CD4-positive, CD25-positive, alpha-beta regulatory T cell (primary cell): ENCODE measurements at places on chromosomes 5 and 9.

DNA sequence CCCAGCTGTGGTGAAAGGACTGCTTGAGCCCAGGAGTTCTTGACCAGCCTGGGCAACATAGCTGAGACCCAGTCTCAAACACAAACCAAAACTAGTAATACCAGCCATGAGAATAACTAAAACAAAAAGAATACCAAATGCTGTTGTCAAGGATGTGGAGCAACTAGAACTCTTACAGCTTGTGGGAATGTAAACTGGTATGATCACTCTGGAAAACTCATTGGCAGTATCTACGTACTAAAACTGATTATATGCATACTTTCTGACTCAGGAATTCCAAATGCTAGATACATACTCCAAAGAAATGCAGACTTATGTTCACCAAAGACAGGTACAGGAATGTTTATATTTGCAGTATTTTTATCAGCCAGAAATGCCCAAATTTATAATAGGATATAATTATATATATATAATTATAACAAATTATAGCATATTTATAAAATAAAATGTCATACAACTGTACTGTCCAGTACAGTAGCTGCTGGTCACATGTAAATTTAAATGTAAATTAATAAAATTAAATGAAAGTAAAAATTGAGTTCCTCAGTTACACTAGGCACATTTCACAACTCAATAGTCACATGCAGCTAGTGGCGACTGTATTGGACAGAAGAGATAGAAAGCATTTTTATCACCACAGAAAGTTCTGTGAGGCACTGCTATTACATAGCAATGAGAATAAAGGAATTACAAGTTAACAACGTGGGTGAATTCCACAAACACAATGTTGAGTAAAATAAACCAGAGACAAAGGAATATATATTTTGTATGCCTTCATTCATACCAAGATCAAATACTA is 118.5 kb downstream of the GNAQ start:
- DNase-seq = no peak

- no peak for DNase-seq
Measured at GRCh38 chr5:173916233-173916632, 28.1 kb downstream of the CPEB4 start.

DNA sequence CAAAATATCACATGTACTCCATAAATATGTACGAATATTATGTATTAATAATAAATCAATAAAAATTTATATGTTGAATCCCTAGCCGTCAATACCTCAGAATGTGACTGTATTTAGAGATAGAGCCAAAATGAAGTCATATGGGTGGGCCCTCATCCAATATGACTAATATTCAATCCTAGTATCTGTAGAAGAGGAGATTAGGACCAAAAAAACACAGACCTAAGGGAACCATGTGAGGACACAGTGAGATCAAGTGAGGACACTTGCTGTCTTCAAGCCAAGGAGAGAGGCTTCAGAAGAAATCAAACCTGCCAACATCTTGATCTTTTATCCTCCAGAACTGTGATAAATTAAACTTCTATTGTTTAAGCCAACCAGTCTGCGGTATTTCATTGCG is 3.7 kb upstream of the AMACR start:
- no peak for DNase-seq

- DNase-seq = peak; percentile 35
Measured at GRCh38 chr9:113454914-113455761, 8.4 kb upstream of the RGS3 start.

DNA sequence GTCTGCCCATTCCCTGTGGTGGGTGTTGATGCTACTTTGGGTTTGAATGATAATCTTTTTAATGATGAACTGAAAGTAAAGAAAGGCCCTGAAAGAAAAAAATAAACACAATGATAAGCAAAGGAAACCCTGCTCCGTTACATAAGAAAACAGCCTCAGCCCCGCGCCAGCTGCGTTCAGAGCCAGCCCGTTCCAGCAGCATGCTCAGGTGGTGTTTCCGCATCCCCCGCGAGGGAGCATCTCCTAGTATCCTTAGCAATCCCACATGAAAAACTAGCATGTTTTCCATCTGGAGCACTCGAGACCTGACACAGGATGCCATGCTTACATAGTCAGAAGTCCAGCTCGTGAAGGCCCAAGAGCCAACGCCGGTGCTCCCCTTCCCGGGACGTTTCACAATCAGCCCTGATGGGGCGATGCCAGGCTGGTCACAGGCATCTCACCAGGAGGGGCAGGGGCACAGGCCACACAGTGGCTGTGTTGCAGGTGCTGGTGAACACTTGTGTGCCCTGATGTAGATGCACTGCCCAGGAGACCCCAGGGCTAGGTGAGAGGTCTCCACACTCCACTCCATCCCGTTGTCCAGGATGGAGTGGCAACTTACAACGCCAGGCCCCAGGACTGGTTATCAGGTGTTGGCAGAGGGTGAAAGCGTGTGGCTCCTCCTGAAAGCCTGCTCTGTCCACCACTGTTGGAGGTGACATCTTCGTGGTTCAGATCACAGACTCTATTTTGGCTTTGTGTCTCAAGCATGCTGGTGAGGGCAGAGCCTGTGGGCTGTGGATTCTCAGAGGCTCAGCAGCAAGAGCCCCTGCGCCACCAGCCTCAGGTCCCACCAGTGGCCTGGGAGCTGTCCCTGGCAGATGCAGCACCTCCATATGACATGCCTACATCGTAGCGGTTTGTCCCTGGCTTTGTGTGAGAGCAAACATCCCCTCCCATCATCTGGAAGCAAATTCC is 246.8 kb upstream of the IRX1 start:
- no peak for DNase-seq

DNA sequence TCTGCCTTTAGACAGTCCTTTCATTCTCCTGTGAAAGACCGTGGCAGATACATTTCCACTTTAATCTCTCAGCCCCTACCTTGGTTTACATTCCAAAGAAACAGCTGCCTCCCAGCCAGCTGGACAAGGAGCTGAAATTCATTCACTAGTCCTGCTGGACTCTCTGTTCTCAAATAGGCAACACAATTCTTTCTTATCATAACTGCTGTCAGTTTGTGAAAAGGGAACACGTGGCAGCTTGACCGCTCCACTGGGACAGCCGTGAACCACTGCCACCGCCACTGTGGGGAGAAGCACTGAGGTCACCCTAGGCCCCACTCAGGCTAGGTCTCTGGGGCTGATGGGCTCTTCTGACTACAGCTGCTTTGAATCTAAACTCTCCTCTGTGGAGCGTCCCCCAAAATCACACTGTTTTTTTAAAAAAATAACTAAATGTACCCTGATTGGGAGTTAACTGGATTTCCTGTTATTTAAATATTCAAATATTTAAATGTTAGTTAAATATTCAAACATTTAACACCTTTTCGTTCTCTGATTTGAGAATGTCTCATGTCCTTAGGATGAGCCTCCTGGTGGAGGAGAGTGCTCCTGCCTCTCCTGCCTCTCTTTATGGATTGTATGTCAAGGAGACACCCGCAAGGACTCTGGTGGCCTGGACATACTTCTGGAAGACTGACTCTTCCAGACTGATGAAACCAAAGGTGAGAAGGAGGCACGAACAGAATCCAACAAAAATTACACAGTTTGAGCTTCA is 120.1 kb downstream of the BOD1 start:
- no peak for DNase-seq

- no peak for DNase-seq
Measured at GRCh38 chr5:61926911-61927310, 379.1 kb upstream of the KIF2A start.

DNA sequence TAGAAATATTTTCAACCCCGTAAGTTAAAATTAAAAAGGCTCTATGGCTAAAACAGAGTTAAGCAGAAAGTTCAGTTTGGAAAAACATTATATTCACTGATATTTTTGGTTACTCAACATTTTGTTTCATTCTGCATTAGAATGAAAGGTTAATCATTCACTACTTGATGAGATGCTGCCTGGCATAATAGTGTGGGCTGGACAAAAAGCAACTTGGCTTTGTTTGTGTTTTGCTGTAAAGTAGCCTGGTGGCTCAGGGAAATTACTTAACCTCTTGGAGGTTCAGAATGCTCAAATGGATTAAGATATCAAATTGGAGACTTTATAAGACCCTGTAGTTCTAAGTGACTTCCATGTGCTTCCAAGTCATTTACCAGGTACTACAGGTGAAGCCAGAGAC is 367.4 kb upstream of the TRPC7 start:
- no peak for DNase-seq

- DNase-seq = no peak
Measured at GRCh38 chr5:50849554-50849953, 183.1 kb downstream of the PARP8 start.

- no peak for DNase-seq
Measured at GRCh38 chr5:178529080-178529479, 61.1 kb downstream of the COL23A1 start.

DNA sequence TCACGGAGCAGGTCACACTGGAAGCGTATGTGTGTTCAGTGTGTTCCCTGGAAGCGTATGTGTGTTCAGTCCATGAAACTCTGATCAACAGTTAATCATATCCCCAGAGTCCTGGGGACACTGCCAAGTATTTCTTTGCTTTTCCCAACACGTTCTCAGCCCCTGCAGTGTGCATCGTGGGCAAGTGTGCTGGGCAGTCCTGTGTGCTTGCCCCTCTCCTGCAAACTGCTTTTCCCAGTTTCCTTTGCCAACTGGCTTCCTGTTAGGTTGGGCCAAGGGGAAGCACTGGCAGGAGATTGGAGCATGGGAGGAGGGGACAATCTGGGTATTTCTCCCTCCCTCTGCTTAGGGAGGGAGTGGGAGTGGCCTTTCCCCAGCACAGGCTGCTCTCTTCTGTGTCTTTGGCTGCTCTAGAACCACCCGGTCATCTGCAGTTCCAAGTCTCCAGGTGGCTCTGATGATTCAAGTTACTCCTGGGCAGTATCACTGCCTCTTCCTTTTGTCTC is 36.8 kb upstream of the NEK6 start:
- no peak for DNase-seq

DNA sequence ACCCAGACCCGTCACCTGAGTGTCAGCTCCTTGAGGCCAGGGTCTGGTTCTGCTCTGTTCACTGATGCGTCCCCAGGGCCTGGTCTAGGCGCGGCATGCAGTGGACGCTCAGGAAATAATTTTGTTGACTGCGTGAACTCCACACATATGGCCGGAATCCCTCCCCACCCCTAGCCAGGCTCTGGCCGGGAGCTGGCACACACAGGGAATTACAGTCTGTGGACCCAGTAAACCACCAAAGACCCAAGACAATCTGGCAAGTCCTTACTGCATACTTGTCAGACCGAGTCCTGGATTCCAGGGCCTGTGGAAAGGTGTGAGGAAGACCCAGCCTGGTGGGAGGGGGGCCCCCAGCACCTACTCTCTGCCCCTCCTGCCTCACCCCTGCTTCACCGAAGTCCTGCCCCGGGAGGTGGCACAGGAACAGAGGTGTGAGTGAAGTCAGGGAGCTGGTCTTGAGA is 113.0 kb upstream of the IER5L start:
- no peak for DNase-seq

- no peak for DNase-seq
Measured at GRCh38 chr5:419970-420369, 23.0 kb upstream of the EXOC3 start.

DNA sequence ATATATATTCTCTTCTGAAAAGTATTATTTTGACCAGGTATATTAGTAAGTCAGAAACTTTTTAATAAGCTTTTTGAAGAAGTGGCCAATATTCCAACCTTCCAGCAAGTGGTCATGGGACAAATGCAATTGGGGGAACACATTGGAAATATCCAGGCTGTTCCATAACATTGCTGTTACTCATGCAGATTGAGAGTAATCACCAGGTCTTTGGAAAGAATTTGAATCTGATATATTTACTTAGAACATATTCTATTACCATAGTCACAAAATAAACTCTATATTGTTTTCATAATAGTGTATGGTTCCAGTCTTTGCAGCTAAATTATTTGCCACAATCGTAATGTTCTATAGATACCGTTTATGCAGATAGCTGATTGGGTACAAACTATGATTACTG is 102.8 kb downstream of the TAF11L14 start:
- DNase-seq = no peak

- DNase-seq = no peak
Measured at GRCh38 chr5:180519098-180519497, 24.9 kb downstream of the CNOT6 start.

DNA sequence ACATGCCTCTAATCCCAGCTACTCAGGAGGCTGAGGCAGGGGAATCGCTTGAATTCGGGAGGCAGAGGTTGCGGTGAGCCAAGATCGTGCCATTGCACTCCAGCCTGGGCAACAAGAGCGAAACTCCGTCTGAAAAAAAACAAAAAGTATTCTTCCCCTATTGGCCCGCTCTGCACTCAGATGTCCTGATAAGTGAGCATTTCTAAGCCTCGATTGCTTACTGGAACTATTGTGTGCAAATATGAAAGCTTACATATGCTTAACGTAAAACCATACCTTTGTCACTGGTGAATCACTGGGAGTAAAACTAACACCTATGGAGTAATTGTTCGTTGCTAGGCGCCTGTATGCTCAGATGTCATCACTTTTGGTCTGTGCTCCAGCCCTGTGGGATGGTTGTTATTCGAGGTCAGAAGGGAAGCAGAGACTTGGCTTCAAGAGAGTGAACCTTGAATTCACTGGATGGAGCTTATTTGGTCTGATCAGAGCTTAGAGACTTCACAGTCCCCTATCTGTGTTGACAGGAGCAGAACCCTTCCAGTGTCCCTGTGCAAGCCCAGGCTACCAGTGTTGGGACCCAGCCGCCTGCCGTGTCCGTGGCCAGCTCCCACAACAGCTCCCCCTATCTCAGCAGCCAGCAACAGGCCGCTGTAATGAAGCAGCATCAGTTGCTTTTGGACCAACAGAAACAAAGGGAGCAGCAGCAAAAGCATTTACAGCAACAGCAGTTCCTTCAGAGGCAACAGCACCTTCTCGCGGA is 25.3 kb upstream of the LTC4S start:
- no peak for DNase-seq

- DNase-seq = no peak
Measured at GRCh38 chr5:59428391-59428790, 465.1 kb downstream of the PDE4D start.

GRCh38 chr9:76759732-76760131 is 4.5 kb upstream of the PCA3 start:
- no peak for DNase-seq

- no peak for DNase-seq
Measured at GRCh38 chr5:38423276-38424147, 132.9 kb downstream of the LIFR start.

- no peak for DNase-seq
Measured at GRCh38 chr9:123883634-123884033, 46.3 kb downstream of the DENND1A start.

- DNase-seq = no peak
Measured at GRCh38 chr9:97387504-97387886, 24.4 kb upstream of the TDRD7 start.

DNA sequence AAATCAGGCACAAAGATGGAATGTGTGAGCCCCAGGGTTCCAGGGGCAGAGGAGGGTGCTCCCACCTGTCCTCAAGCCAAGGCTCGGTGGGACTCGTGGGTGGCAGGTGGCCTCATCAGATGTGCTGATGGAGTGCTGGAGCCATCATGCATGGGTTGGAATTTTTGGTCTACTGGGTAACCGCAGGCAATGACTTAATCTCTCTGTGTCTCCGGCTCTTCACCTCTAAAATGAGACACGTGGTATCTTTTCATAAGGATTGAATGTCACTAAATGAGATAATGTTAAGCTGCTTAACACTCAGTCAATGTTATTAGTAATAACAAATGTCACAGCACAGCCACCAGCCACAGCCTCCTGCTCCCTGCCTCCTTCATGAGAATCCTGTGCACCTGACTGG is 245.5 kb downstream of the HSPA4 start:
- DNase-seq = no peak

- DNase-seq = no peak
Measured at GRCh38 chr9:95018099-95018936, 291.8 kb downstream of the AOPEP start.

GRCh38 chr5:172762214-172763119 is 8.5 kb downstream of the DUSP1 start:
- DNase-seq = no peak
